BJ (cell line): ENCODE measurements at places on chromosomes 7 and 10.

- DNase-seq: no peak
Measured at GRCh38 chr10:100647928-100648327, 97.5 kb upstream of the PAX2 start.

- peak; percentile 98 for DNase-seq
Measured at GRCh38 chr10:29658984-29659965, 24.5 kb upstream of the SVIL start.

DNA sequence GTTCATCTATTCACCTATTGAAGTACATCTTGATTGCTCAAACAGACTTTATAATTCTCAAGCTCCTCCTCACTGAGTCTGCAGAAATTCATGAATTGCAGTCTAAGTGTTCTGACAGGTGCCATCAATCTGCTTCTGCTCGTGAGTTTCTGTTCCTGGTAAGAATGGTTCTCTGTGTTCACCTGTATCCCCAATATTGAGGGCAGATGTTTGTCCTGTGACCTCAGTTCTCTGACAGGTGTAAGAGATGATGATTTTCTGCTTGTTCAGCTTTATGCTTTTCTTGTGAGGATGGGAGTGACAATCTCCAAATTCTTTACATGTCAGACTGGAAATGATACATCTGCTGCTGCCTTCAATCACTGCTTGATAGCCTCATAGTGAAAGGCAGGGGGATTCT, 736.9 kb upstream of the COBL start:
- no peak for DNase-seq

- DNase-seq: no peak
Measured at GRCh38 chr7:101108330-101108857, 18.5 kb upstream of the SERPINE1 start.

DNA sequence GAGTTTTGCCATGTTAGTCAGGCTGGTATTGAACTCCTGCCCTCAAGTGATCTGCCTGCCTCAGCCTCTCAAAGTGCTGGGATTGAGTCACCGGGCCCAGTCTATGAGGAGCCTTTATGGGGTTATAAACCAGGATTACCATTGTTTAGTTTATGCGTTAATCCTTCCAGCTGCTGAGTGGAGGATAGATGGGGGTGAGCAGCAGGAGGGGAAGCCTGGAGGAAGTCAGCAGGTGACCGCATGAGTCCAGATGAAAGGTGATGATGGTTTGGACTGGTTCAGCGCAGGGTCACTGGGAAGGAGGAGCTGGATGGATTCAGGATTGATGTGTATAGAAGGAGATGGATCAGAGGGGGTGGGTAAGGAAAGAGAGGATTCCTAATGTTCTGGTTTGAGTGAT, 197.1 kb downstream of the ADAM12 start:
- no peak for DNase-seq

- no peak for DNase-seq
Measured at GRCh38 chr10:70672165-70673042, at the start of gene ADAMTS14. Gene ADAMTS14 (plus strand): TSS chr10:70672506. CDS start chr10:70672803, 297 bp downstream.

DNA sequence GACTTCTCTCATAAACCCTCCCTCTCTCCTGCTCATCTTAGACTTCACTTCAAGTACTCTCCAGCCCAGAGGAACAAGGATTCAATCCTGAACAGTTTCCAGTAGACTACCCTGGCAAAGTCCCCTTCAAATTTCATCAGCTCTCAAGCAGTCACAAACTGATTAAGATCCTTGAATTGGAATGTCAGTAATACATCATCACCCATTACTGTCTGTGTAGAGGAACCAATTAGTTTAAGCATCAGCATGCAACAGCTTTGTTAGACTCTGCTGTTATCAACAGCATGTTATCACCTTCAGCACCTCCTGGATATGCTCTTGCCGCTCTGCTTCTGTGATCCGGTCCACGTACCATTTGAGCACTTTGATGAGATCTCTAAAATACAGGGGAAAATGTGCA, 307.0 kb upstream of the IMMP2L start:
- DNase-seq: no peak

GRCh38 chr7:87140271-87140748, 11.9 kb upstream of the DMTF1 start:
- no peak for DNase-seq

- DNase-seq: no peak
Measured at GRCh38 chr10:52993109-52993508, 220.5 kb upstream of the MBL2 start.

- no peak for DNase-seq
Measured at GRCh38 chr7:99465421-99465768, 572 bp downstream of the ATP5MF start.
